ENCODE measurements at places on chromosomes 5 and 9. TPM values are rescaled to one million over a fixed set of nuclear protein-coding genes. Genes with fewer than 3 reads are reported as not detected.
A peak's percentile ranks its signal among the peaks of the same experiment; 100 is the strongest.

DNA sequence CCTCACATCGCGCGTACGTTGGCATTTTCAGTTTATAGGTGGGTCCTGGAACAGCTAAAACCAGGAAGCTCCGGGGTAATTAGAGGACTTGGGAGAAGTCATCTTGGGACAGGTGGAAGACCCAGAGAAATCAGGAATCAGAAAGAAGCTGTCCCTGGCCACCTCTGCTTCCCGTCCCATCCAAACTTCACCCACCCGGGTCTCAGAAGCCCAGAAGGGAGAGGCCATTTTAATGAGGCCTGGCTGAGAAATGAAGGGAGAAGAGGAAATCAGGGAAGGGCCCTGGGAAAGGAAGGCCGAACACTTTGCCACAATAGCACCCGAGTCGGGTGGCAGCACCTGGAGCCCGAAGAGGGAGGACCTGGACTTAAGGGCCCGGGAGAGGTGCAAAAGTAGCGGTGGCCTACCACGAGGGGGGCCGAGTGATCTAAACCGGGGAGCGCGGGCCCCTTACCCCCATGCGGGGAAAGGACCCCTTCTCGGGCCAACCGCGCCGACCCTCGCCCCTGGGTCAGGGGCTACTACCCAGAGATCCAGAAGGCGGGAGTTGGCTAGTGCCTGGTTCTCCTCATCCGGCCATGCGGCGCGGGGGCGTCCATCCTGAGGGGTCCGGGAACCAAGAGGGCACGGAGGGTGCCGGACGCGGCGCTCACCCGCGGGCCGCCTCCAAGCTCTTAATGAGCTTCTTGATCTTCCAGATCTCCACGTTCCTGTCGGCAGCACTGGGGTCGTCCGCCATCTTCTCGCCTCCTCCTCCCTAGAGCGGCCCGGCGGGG, 668 bp downstream of the ETF1 start:
- H3K27me3 ChIP-seq, result no peaks in the 10 kb centered on the region
- peaks cover 57% of the 10 kb centered on the region for H3K4me1 ChIP-seq
- H3K27ac ChIP-seq, result peak overlapping the region; percentile 100
- H3K36me3 ChIP-seq, result peaks cover 39% of the 10 kb centered on the region
- no peak for DNase-seq

OLFML2A gene
- not detected for total RNA-seq

MARVELD2 gene
- total RNA-seq, result 0.26 TPM

DNA sequence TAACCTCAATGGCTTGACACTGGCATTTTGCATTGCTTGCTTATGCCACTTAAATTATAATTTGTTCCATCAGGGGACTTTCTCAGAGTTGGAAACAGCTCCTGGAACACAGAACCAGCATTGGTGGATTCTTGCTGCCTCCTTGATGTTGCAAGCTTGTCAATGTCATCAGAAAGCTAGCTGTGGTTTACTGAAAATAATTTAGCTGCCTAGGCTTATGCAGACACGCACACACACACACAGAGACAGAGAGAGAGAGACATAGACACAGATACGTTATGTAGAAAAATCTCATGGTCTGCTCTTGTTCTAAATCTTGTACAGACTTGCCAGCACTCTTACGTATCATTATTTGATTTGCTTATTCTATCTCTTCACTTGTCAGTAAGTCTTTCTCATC, 78.0 kb downstream of the HMHB1 start:
- no peak for DNase-seq
- no peak overlapping the region for H3K27ac ChIP-seq
- H3K4me1 ChIP-seq, result peaks cover under 1% of the 10 kb centered on the region
- H3K36me3 ChIP-seq, result no peaks in the 10 kb centered on the region
- peaks cover 3% of the 10 kb centered on the region for H3K27me3 ChIP-seq

RNF180 gene
- total RNA-seq, result not detected

ALDH1A1 gene
- total RNA-seq, result not detected
